ENCODE measurements at places on chromosomes 16 and 17.

GRCh38 chr17:2042390-2042847 is 597 bp downstream of the OVCA2 start:
- DNase-seq, result no peak

- DNase-seq, result no peak
These were observed 25.8 kb upstream of the KLHDC4 start for GRCh38 chr16:87791295-87792204.

DNA sequence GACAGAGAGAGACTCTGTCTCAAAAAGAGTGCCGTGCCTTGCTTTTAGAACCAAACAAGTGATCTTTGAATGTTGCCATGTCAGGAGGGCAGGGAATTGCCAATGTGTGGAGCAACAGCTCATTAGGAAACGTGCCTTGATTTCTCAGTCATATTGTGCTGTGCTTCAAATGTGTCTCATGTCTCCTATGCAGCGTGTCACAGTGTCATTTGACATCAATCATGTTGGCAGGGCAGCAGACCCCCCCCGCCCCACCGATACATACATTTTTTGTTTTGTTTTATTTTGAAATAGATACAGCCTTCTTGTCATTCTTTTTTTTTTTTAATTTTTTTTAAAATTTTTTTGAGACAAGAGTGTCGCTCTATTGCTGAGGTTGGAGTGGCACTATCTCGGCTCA is 22.1 kb downstream of the MRC2 start:
- no peak for DNase-seq

- DNase-seq, result no peak
These were observed 44.4 kb downstream of the TNRC6A start for GRCh38 chr16:24773771-24774427.

GRCh38 chr16:1323296-1324239 is 9.9 kb upstream of the BAIAP3 start:
- no peak for DNase-seq

DNA sequence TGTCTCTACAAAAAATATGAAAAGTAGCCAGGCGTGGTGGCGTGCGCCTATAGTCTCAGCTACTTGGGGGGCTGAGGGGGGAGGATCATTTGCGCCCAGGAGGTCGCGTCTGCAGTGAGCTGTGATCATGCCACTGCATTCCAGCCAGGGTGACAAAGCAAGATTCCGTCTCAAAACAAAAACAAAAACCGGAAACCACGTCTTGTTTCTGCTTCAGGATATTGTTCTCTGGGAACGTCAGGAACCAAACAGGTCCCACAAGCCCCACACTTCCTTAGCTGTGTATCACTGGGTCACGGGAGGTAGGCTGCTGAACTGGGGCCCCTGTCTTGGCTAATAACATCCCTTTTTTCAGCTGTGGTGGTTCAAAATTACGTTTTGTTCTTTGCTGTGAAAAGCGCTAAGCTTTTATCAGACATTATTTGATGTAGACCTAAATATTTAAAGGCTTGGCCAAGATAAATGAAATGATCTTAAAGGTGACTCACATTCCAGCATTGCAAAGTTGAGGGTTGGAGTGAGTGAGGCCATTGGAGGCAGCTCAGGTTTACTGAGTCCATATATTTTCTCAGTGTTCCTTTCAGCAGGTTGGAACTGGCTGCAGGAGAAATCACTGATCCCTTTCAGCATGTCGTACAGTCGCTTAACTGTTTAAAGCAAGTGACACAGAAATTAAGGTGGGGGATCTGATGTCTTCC is 16.4 kb upstream of the SEC14L1 start:
- no peak for DNase-seq

DNA sequence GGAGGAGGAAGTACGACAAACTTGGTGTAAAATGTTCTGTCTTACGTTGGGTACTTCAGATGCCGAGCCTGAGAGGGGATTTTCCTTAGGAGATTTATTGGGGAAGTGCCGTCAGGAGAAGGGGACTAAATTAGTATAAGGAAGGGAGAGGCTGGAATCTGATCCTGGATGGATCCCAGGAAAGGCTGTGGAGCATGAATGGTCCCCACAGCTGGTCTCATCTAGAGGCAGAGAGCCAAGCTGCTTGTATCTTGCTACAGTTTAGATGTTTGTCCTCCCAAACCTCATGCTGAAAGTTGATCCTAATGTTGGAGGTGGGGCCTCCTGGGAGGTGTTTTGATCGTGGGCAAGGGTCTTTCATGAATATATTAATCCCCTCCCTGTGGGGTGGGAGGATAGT is 798.4 kb upstream of the EEF2KMT start:
- no peak for DNase-seq

- DNase-seq, result no peak
These were observed 16.9 kb downstream of the CMC2 start for GRCh38 chr16:80989801-80990200.

DNA sequence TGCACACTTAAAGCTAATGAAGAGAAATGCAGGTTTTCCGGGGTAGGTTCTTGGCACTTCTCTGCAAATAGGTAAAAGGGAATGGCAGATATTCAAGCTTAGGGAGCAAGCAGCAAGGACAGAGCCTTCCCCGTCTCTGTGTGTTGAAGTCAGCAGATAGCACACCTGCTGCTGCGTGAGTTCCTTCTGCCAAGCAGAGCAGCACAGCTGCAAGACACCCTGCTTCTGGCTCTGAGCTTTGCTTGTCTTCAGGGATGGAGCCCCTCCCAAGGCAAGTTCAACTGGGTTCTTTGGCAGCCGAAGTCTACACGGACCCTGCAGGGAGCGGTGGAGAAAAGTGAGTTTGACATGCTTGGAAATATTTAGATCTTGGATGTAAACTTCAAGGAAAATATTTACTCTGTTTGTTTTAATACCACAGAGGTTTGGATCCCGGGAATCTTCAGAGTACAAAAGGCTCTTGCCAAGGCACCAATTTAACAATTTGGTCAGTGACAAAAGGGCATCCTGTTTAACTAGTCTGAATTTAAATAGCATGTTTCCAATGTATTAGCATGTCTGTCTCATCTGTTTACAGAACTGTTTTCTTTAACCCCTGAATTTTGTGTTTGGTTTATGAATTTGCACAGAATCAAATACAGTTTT is 113.4 kb upstream of the KCNJ16 start:
- DNase-seq, result no peak

GRCh38 chr17:81888988-81889595 is 2.3 kb downstream of the ALYREF start:
- DNase-seq, result no peak

- no peak for DNase-seq
These were observed 5.2 kb downstream of the ARSG start for GRCh38 chr17:68296217-68297191.

GRCh38 chr17:4960279-4960922 is 7.2 kb downstream of the SPAG7 start:
- no peak for DNase-seq

DNA sequence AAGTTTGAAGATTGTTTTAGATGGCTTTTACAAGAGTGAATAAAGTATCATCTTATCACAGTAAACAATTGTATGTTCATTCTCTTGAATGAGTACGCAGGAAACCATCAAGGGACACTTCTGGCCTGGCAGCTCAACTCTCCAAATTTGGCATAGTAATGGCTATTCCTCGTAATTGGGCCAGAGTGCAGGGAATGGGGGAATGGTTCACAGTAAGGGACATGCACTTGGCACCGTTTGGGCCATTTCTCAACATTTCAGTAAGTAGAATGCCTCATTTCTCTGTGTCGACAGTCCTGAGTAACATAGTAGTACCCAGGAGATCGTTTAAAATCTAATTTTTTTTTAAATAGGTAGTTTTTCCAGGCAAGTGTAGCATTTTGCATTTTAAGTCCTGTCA is 309.6 kb downstream of the KCNJ2 start:
- no peak for DNase-seq

GRCh38 chr16:72596373-72596772 is 424.4 kb upstream of the PMFBP1 start:
- no peak for DNase-seq

GRCh38 chr16:84247844-84248243 is 8.0 kb upstream of the KCNG4 start:
- no peak for DNase-seq

GRCh38 chr16:48361540-48362144 is 23.6 kb downstream of the SIAH1 start:
- DNase-seq, result no peak

GRCh38 chr16:2709588-2709984 is 10.4 kb downstream of the PRSS27 start:
- DNase-seq, result no peak

GRCh38 chr16:89096768-89097391 is 3.2 kb downstream of the ACSF3 start:
- DNase-seq, result no peak

DNA sequence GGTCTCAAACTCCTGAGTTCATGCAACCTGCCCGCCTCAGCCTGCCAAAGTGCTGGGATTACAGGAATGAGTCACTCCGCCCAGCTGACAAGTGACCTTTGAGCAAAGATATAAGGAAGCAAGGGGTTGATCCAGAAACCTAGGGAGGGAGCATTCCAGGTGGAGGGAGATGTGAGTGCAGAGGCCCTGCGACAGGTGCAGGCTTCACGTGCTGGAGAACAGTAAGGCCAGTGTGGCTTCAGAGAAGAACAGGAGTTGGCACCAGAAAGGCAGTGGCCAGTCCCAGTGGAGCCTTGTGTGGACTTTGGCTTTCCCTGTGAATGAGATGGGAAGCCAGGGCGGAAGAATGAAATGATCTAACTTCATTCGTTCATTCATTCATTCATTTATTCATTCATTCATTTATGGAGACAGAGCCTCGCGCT is 73.6 kb upstream of the HAS3 start:
- no peak for DNase-seq

- peak; percentile 78 for DNase-seq
These were observed 10.7 kb upstream of the MEAK7 start for GRCh38 chr16:84514874-84515835.

DNA sequence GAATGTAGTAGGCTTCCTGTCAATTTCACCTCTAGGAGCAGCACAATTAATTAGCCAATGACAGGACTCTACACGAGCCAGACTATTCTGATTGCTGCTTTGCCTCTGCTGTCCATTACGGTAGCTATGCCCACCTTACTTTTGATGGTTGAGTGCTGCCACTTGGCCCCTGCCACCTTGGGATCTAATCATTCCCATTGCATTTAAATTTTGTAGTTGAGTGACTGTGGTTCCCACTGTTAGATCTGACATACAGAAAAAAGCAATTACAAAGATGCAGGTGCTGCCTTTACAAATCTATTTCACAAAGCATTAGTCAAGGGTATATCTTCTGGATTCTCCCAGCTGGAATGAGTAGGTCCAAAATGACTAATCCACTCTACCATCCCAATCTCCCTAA is 39.9 kb downstream of the CRISPLD2 start:
- DNase-seq, result no peak

DNA sequence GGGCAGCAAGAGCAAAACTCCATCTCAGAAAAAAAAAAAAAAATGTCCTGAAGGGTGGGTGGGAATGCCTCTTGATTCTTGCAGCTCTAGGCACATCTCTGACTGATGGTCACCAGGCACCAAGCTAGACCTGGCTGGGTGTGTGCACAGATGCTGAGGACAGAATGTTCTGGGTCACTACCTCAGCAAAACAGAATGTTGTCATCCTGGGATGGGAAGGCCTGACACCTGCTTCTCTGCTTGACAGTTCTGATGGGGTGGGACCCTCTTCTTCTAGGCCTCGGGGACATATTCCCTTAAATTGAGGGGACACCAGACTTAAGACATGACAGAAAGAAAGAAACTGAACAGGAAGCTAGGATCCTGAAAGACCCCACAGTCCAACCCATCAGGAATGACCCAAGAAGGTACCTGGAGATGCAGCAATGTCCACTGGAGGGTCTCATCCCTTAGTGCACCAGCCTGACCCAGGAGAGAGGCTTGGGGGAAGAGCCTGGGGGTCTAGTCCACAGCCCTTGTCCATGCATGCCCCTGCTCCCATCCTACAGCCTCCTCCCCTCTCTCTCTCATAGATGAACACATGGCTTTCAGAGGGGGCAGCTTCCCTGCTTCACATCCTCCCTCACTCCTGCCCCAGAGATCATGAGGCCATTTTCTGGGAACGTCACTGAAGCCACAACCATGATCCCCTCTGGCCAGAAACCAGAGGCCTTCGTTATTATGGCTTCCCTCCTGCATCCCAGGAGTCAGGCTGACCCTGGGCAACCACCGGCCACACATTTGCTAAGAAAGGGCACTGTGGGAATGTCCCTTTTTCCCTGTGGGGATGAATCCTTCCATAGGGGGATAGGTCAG is 3.8 kb upstream of the STAT5B start:
- DNase-seq, result no peak
